ENCODE measurements at places on chromosomes 2 and 18. TPM values are rescaled to one million over a fixed set of nuclear protein-coding genes. Genes with fewer than 3 reads are reported as not detected.

LBX2 gene
- total RNA-seq: 4.6 TPM

GREB1 gene
- 3.2 TPM for total RNA-seq

MPP4 gene
- total RNA-seq: 0.08 TPM

SLC19A3 gene
- 3.4 TPM for total RNA-seq

L3MBTL4 gene
- not detected for total RNA-seq

C2orf92 gene
- 0.81 TPM for total RNA-seq
